ENCODE measurements at places on chromosomes 4 and X. TPM values are rescaled to one million over a fixed set of nuclear protein-coding genes. Genes with fewer than 3 reads are reported as not detected.
A peak's percentile ranks its signal among the peaks of the same experiment; 100 is the strongest.

GRCh38 chr4:189765301-189765700, 175.4 kb upstream of the FRG1 start:
- H3K36me3 ChIP-seq: no peaks in the 10 kb centered on the region
- no peak for DNase-seq
- no peaks in the 10 kb centered on the region for H3K27me3 ChIP-seq
- no peak overlapping the region for H3K4me3 ChIP-seq
- H3K27ac ChIP-seq: no peak overlapping the region
- H3K4me1 ChIP-seq: no peaks in the 10 kb centered on the region

DNA sequence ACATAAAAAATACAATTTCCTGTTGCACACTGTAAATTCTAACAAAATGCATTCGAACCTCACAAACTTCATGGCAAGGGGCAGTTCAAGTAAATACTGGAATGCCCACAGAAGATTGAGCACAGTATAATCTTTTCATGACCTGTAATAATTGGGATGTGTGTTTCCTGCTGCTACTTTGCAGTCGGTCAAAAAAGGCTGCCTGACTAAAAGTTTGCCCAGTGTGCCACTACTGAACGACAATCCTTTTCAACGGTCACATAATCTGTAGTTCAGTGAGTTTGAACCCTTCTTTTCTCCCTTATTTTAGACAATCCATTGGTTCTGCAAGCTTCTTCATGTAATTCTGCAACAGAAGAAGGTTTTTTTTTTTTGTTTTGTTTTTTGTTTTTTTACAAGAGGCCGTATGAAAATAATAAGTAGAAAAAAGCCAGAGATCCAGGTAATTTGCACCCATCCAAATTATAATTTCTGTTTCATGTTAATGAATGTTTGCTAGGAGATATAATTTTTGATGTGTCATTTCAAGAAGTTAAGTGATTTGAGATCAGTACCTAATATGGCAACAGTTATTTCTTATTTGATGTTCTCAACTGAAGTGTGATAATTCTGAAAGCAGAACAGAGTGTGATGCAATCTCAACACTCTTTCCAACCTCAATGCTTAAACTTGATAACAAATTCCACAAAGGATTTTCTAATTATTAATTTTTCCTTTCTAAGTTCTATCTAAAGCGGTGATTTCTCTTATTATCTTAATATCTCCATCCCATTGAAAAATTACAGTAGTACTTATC, 237.6 kb downstream of the FSTL5 start:
- H3K4me3 ChIP-seq: no peak overlapping the region
- H3K4me1 ChIP-seq: no peaks in the 10 kb centered on the region
- H3K36me3 ChIP-seq: no peaks in the 10 kb centered on the region
- DNase-seq: no peak

Gene CYSLTR1
- 14.4 TPM for total RNA-seq

DNA sequence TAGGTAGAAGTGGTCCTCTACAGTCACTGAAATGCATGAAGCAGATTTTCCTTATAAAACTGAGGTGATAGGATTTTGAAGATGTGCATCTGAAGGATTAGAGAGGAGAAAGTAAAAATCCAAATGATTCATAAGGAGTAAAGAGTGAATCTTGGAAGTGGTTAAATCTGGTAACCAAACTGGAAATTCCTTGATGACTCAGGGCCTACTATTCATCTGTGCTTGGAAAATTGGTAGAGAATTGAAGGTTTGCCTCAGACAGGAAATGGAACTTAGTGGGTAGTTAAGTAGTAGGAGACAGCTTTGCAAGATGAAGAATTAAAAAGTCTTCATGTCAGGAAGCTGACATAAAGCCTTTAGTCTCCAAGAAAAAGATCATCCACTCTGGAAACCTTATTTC, 368.9 kb upstream of the CTSO start:
- H3K4me3 ChIP-seq: no peak overlapping the region
- DNase-seq: no peak
- no peaks in the 10 kb centered on the region for H3K4me1 ChIP-seq
- no peak overlapping the region for H3K27ac ChIP-seq

- peaks cover 52% of the 10 kb centered on the region for H3K36me3 ChIP-seq
- H3K27me3 ChIP-seq: no peaks in the 10 kb centered on the region
- DNase-seq: no peak
- H3K27ac ChIP-seq: no peak overlapping the region
Observed at GRCh38 chr4:177349191-177349590, 39.5 kb downstream of the NEIL3 start.

Gene PDHA2
- total RNA-seq: not detected

DNA sequence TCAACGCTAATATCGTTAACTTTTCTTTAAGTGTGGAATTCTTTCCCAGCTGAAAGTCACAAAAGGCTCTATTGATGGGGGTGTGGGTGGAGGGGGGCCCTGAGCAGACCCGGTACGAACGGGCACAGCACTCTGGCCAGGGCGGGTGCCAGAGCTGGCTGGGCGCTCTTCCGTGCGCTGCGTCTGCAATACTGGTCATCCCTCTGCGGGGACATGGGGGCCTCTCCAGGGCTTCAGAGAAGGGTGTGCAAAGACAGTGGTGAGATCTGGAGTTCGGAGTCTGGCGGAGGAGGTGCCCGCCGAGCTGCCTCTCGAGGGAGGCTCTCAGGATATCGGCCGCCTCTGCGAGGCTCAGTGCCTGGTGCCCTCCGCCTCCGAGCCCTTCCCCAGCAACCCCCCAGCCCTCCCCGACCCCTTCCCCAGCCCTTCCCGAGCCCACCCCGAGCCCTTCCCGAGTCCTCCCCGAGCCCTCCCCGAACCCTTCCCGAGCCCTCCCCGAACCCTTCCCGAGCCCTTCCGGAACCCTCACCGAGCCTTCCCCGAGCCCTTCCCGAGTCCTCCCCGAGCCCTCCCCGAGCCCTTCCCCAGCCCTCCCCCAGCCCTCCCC, 34.3 kb downstream of the FGFRL1 start:
- H3K4me1 ChIP-seq: no peaks in the 10 kb centered on the region
- H3K27me3 ChIP-seq: peaks cover 2% of the 10 kb centered on the region
- no peak for DNase-seq

DNA sequence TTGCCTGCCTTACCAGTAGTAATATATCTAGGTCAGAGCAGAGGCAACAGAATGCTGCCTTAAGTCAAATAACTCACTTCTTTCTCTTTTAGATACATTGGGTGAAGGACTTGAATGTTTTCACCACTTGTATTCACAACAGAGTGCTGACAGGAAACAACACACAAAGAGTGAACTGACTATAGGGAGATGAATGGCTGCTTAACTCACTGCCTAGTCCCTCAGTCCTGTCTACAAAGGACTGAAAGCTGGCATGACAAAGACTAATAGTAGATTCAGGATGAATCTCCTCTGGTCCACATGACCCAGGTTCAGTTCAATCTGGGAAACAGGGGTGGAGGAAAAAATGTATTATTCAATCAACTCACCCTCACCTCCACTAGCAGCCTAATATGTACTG, 134.2 kb downstream of the GALNTL6 start:
- no peak overlapping the region for H3K27ac ChIP-seq
- no peaks in the 10 kb centered on the region for H3K4me1 ChIP-seq
- no peak overlapping the region for H3K4me3 ChIP-seq
- no peak for DNase-seq
- H3K36me3 ChIP-seq: no peaks in the 10 kb centered on the region

- no peaks in the 10 kb centered on the region for H3K27me3 ChIP-seq
- no peak overlapping the region for H3K27ac ChIP-seq
- H3K36me3 ChIP-seq: no peaks in the 10 kb centered on the region
- no peaks in the 10 kb centered on the region for H3K4me1 ChIP-seq
- H3K4me3 ChIP-seq: no peak overlapping the region
Observed at GRCh38 chr4:134408897-134409296, 207.3 kb upstream of the PABPC4L start.

- H3K27me3 ChIP-seq: no peaks in the 10 kb centered on the region
- DNase-seq: no peak
- no peak overlapping the region for H3K4me3 ChIP-seq
- H3K4me1 ChIP-seq: no peaks in the 10 kb centered on the region
- H3K27ac ChIP-seq: no peak overlapping the region
- H3K36me3 ChIP-seq: no peaks in the 10 kb centered on the region
Observed at GRCh38 chr4:158122501-158122900, 50.3 kb downstream of the GASK1B start.

Gene SHOX
- total RNA-seq: not detected

DNA sequence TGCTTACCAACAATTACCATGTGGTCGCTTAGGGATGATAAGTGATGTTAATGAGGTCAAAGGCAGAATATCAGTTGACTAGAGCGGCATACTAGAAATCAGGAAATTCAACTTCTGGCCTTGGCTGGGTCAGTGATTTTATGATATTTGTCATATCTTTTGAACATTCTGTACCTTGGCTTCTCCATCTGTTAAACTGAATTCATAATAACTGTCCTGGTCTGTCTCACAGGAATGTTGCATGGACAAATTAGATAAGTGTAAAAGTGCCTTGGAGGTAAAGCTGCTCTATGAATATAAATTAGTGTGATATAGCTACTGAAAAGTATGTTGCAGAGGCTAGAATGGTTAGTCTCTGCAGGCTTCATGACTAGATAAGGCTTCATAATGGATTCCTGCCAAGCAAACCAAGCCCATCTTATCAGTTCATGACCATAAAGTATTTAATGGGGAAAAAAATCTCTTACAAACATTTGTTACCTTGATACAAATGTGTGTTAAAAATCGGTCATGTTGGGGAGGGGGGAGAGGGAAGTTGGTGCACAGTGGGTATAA, 104.6 kb upstream of the BMPR1B start:
- H3K4me3 ChIP-seq: no peak overlapping the region
- H3K27me3 ChIP-seq: no peaks in the 10 kb centered on the region
- no peaks in the 10 kb centered on the region for H3K4me1 ChIP-seq
- no peak for DNase-seq
- H3K36me3 ChIP-seq: no peaks in the 10 kb centered on the region

DNA sequence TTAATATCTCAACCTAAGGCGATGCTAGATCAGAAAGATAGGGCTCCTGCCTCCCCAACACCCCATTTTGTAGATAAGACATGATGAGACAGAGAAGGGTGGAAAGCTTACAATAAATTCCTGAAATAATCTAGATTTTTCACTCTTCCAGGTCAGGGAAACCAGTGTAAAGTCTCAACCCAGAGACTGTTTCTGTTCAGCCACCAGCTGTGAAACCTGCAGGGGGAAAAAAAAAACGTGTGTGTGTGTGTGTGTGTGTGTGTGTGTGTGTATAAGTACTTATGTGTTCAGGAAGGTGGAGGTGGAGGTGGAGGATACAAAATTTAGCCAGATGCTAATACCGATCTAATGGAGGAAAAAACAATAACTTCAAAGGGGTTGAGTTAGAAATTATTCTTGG, 773 bp upstream of the ITM2A start:
- peak overlapping the region; percentile 94 for H3K4me3 ChIP-seq
- H3K36me3 ChIP-seq: peaks cover 15% of the 10 kb centered on the region
- H3K27ac ChIP-seq: peak overlapping the region; percentile 95
- peaks cover 18% of the 10 kb centered on the region for H3K4me1 ChIP-seq
- H3K27me3 ChIP-seq: no peaks in the 10 kb centered on the region

- no peaks in the 10 kb centered on the region for H3K4me1 ChIP-seq
- H3K36me3 ChIP-seq: peaks cover 15% of the 10 kb centered on the region
Observed at GRCh38 chrX:41634284-41634683, 54.5 kb upstream of the GPR34 start.

DNA sequence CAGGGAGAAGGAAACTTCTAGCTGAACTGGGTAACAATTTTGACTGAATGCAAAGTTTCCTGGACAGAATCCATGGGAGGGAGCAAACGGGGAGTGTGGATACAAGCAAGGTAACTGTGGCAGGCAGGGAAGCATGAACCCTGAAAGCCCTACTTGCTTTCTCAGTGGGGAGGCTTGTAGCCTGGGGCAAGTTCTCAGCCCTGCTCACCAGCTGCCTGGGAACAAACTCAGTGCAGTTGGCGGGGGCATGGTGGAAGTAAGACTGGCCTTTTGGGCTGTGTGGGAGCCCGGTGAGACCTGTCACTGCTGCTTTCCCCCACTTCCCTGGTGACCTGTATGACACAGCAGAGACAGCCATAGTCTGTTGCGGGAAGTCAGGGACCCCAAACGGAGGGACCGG, 14.0 kb upstream of the TEX13B start:
- no peak for DNase-seq
- H3K4me1 ChIP-seq: no peaks in the 10 kb centered on the region
- H3K36me3 ChIP-seq: no peaks in the 10 kb centered on the region

DNA sequence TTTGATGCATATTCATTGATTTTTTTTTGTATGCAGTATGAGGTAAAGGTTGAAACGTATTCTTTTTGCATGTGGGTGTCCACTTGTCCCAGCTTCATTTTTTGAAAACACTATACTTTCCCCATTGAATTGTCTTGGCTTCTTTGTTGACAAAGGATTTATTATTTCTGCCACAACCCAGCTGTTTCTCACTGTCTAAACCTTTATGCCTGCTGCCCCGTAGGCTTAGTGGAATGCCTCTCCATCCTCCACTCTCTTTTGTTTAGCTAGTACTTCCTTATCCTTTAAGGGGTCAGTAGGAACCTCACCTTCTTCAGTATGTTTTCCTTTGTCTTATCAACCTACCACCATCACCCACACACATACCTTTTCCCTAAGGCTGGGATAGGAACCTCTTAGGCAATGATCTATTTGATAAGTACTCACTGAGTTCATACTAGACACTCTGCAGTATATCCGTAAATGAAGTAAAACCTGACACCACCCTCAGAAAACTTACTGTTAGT, 8.5 kb downstream of the FMR1 start:
- no peak for DNase-seq
- H3K4me3 ChIP-seq: no peak overlapping the region
- peaks cover 53% of the 10 kb centered on the region for H3K4me1 ChIP-seq

GRCh38 chrX:25012793-25013631, 2.8 kb downstream of the ARX start:
- DNase-seq: no peak
- peaks cover 17% of the 10 kb centered on the region for H3K4me1 ChIP-seq

DNA sequence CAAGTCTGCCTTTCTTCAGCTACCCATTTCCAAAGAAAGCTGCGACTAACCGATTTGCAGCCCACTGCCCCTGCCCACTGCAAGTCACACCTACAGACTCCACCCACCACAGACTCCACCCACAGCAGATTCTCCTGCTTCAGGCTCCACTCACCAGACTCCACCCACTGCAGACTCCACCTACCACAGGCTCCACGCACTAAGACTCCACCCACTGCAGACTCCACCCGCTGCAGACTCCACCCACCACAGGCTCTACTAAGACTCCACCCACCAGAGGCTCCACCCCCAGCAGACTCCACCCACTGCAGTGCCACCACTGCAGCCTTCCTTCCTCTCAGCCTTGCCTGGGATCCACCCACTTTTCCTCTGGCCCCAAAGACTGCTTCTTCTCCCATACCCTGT, 41.3 kb downstream of the ABLIM2 start:
- H3K27ac ChIP-seq: no peak overlapping the region
- H3K4me1 ChIP-seq: peaks cover 7% of the 10 kb centered on the region
- peaks cover 1% of the 10 kb centered on the region for H3K27me3 ChIP-seq
- peak; percentile 46 for DNase-seq
- no peaks in the 10 kb centered on the region for H3K36me3 ChIP-seq

Gene PAGE5
- total RNA-seq: not detected

DNA sequence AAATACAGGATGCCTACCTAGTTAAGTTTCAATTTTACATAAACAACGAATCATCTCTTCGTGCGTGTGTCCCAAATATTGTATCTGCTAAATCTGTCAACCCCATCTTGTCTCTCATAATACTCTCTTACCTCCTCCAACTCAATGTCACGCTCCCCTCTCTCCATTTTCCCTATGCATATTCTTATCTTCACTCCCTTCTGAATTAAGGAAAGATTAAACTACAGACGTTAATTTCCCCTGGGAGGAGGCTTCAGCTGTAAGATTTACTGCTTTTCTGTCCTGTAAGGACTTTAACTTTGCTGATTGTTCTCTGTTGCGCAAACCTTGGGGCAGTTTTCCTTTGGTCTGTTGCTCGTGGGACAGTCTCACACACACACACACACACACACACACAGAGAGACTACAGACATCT, 455 bp upstream of the ABCB7 start:
- H3K4me1 ChIP-seq: peaks cover 25% of the 10 kb centered on the region
- DNase-seq: no peak
- H3K36me3 ChIP-seq: no peaks in the 10 kb centered on the region
- H3K27ac ChIP-seq: peak overlapping the region; percentile 74
